ENCODE measurements at places on chromosomes 3 and 15.

- DNase-seq = no peak
These were observed 19.2 kb downstream of the KBTBD13 start for GRCh38 chr15:65095747-65096104.

DNA sequence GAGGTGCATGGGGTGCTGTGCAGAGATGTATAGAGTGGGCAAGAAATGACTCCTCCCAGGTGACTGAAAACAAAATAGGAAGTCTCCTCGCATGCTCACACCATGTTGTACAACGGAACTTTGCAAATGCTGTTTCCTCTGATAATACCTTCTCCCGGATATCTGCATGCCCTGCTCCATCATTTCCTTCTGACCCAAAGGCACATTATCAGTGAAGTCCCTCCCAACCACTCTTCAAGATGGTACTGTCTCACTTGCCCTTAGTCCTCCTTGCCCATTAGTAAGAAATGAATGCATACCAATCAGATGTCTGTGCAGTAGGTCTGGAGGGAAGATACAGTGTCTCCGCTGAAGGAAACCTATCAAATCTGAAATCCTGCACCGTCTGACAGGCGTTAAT lies 12.0 kb downstream of the TMED3 start:
- DNase-seq = no peak

DNA sequence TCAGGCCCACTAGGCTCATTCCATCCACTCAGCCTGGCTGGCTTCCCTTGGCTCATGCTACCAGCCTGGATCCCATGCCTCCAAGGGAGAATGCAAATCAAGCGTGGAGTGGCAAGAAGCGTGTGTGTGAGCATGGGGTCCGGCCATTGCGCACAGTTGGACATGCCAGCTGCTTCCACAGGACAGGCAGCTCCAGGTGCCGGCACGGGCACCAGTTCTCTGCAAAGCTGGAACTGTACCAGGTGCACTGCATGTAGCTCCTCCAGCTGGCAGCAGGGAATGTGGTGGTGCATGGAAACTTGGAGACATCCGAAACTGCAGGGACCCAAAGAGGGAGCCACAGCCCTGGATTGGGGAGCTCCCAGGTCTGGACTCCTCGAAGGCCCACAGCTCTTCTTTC lies 449.8 kb downstream of the EPHA6 start:
- DNase-seq = no peak

DNA sequence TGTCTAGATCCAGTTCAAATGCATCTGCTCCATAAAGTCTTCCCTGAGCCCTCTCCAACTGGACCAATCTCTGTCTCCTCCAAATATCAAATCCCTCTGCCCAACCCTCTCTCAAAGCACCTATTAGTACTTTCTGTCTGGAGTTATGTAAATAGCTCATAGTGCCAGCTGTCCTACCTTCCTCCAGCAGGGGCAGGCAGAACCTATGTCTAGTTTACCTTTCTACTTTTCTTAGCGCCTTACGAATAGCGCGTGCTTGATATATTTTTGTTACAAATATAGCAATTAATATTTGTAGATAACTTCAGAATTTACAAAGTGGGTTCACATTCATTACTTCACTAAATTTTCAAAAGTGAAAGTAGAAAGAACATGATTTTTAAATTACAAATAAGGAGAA lies 14.0 kb upstream of the CCDC80 start:
- DNase-seq = no peak

DNA sequence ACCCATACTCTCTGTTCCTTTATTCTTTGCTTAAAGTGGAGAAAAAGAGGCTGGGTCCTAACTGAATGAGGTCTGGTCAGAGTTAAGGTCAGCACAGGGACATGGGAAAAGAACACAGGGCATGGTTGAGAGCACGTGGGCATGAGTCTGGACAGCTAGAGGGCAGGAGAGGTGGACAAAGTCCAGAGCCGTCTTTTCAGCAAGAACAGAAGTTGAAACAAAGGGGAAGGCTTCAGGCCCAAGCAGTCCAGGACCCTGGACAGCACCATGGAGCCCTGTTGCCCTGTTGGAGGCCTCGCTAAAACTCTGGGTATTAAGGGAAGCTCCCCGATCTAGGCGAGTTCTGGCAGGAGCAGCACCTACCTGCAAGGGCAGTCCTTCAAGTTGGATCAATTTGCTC lies 50.7 kb downstream of the XYLB start:
- DNase-seq = no peak

- DNase-seq = no peak
These were observed 110.4 kb downstream of the RPL22L1 start for GRCh38 chr3:170759511-170760173.

- DNase-seq = no peak
These were observed 64.8 kb upstream of the LPP start for GRCh38 chr3:188088948-188089685.

- DNase-seq = no peak
These were observed 192.3 kb downstream of the TAFA4 start for GRCh38 chr3:68740087-68740486.

- no peak for DNase-seq
These were observed 244.3 kb downstream of the RPLP1 start for GRCh38 chr15:69696946-69697345.

DNA sequence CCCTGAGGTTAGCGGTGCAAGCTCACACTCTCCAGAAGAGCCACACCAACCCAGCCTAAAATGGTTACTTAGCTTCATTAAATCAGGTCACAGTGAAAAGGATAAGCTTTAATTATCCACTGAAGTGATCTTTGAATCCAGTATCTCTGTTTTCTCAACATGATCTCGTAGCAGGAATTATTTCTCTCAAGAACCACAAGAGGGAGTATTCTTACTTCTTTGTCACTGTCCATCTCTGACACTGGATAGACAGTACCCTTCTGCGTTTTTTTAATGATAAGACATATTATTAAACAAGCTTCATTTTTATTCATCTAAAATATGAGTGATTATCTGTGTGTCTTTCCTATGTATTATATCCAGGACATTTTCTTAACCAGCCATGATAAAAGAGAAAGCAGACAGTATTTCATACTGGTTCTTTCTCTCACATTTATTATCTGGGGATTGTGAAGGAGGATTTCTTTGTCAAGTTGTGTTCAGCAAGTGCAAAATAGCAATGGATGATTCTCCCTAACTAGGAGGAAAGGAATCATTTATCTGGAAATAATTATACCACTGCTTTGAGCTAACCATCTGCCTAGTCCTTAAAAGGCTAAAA lies 105.4 kb upstream of the CCDC54 start:
- no peak for DNase-seq

DNA sequence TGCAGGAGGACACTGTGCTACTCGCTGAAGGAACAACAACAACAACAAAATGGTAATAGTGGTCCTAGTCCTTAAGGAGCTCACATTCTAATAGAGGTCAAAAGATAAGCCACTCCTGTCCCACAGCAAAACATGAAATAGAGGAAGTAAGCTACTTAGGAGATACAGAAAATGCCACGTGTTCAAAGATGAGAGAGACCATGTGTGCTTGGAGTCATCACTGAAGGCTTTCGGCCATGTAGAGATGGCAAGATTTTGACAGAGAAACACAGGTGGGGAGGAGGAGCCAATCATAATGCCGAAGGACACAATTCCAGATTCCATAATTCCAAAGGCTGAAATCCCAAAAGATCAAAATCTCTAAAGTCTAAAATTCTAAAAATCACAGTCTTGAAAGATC lies 24.8 kb upstream of the RIOX2 start:
- no peak for DNase-seq

GRCh38 chr3:57778494-57778893 lies 22.4 kb downstream of the SLMAP start:
- DNase-seq = no peak

- no peak for DNase-seq
These were observed 26.3 kb downstream of the LIPC start for GRCh38 chr15:58458076-58458475.

DNA sequence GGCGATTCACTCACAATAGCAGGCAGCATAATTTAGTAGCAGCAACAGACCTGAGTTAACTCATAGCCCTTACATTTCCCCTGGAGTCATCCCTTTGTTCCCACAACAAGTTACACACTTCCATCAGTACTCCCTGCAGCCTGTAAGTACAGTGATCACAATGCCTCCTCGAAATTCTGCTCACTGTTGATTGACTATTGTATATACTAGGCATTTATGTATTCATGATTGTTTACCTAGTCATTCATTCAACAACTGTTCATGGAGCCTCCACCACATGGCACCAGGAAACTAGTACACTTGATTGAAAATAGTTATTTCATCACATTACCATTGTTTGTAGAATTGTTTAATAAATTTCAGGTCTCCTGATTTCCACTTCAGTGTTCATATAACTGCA lies 71.4 kb upstream of the P3H2 start:
- DNase-seq = no peak

GRCh38 chr3:12908136-12908730 lies 66.9 kb upstream of the RPL32 start:
- no peak for DNase-seq

DNA sequence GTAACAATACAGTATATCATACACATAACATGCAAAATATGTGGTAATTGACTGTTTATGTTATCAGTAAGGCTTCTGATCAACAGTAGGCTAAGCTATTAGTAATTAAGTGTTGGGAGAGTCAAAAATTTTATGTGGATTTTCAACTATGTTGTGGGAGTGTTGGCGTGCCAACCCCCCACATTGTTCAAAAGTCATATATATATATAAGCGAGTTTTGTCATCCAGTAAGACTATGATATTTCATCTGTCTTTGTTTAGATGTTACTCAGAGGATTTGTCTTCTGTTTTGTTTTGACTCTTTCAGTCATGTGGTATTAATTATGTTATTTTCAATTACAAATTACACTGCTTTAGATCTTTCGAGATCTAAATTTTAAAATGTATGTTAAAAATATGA lies 51.0 kb upstream of the RAP2B start:
- no peak for DNase-seq

- no peak for DNase-seq
These were observed 53.3 kb downstream of the AAGAB start for GRCh38 chr15:67201136-67201535.

- no peak for DNase-seq
These were observed 88.7 kb upstream of the POMGNT2 start for GRCh38 chr3:43194490-43195114.

DNA sequence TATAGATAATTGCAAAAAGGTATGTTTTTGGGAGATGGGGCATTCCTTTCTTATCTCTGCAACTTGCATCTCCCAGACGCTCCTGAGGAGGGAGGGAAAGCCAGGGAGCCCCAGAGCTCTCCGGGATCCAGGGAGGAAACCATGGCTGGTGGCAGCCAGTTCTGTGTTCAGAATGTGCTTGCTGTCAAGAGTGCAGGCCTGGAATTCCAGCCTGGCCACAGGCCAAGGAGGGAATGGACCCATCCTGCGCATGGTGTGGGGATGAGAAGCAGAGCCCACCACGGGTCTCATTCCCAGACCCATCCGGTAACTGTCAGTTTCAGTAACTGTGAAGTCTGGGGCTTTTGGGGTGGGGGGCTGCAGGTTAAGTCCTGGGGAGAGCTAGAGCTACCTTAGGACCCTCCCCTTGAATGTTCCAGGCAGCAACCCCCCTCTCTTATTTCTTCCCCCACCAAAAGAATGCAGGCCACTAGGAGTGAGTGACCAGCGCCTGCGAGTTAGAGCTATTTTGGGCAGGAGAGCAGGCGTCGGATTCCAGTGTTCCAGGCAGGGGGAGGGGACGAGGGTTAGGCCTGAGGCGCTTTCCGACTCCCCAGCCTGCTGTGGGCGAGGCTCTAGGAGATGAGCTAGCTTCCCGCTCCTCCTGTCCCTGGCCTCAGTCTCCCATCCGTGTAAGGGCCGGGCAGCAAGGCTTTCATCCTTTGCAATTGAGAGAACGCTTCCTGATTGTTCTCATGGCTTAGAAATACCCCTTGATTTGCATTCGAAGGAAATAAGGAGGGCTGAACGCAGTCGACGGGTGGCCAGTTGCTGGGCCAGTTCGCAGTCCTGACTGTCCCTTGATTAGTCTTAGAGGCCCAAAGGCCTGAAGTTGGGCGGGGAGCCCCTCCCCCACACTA lies 781 bp upstream of the DAG1 start:
- DNase-seq = no peak

DNA sequence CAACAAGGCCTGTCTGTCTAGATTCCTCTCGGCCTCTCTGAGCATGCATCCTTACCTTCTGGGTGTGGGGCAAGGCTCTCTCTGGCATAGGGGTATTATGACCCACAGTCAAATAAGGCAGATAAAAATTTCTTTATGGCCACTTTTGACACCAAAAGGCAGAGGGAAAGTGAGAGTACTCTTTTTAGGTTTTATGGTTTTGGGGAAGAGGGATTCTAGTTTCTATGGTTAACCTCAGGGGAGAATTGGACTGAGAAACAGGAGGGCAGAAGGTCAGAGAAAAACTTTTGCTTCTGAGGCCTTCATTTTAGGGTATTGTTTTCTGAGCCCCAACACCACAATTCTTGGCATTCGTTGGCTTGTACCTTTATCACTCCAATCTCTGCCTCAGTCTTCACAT lies 70.0 kb upstream of the CCDC54 start:
- no peak for DNase-seq

- no peak for DNase-seq
These were observed 45.3 kb downstream of the BFSP2 start for GRCh38 chr3:133445108-133445507.

DNA sequence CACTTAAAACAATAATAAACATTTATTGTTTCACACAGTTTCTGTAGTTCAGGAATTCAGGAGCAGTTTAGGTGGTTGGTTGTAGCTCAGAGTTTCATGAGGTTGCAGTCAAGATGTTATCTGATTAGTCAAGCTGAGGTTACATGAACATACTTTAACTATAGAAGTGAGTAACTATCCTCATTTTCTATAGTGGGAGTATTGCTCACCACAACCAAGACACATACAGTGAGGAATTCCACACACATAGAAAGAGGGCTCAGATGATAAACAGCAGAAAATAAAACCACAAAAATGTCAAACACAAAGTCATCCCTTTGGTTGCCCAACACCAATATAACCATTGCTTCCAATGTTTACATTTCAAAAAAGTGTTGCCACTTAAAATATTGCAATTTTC lies 13.6 kb downstream of the SCN11A start:
- DNase-seq = no peak

DNA sequence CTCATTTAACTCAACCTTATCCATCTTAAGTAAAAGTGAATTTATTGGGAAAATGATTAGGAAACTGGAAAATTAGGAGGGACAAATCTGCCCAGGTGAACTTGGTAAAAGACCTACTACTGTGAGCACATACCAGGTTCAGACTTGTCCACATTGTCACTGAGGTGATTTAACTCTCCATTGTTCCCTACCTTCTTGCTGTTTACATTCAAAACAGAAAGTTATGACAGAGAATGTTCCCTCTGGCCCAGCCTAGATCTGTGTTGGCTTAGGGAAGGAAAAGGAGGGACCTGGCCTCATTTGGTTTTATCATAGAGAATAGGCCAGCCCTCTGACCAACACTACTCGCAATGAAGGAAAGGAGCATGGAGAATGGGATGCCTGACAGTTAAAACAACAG lies 117.6 kb downstream of the SATB1 start:
- DNase-seq = no peak

- DNase-seq = no peak
These were observed 36.5 kb upstream of the KLHL6 start for GRCh38 chr3:183591881-183592521.

- no peak for DNase-seq
These were observed 146.2 kb upstream of the SEMA6D start for GRCh38 chr15:47570881-47571640.

- DNase-seq = no peak
These were observed 58.8 kb upstream of the PRR23C start for GRCh38 chr3:139103484-139103883.

Data from nucleus accumbens (tissue), 56 donors.